ENCODE measurements at places on chromosomes 7 and 10.

DNA sequence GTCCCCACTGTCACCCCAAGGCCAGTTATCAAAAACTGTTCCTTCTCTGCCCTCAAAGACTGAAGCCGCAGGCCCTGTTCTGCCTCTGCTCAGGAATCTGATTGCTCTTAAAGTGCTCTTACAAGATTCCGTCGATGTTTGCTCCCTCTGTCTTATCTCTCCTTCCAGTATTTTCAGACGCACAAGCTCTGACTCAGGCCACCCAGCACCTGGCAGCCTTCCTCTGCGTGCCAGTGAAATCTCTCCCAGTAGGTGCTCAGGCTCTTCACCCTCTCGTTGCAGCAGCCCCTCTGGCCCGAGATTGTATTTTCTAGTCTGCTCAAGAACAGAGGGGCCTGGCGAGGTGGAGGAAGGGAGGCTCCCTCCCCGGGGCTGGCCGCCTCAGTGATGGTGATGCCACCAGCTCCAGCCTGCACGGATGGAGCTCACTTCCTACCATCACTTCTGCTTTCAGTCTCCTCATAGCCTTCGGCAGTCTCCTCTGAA is 276.2 kb downstream of the USP6NL start:
- DNase-seq = no peak

DNA sequence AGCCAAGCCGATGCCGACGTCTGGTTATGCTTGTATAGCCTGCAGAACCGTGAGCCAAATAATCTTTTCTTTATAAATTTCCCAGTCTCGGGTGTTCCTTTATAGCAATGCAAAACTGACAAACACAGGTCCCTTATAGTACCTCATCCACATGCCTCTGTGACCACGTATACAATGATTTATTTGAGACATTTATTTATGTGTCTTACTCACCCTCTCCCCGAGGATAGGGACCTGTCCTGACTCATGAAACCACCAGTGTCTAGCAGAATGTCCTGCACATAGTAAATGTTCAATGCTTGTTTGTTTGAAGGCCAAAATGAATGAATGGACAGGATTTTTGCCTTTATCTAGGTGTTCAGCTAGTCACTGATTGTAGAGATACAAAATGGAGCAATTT is 147.9 kb upstream of the FZD8 start:
- DNase-seq = no peak

GRCh38 chr7:33582533-33582932 is 322.8 kb upstream of the BMPER start:
- DNase-seq = no peak

- peak; percentile 49 for DNase-seq
These were observed 100.2 kb upstream of the PRSS58 start for GRCh38 chr7:142357953-142358520.

- DNase-seq = no peak
These were observed 191.8 kb downstream of the CACNB2 start for GRCh38 chr10:18332048-18332447.

- DNase-seq = no peak
These were observed 240.4 kb downstream of the ARL4A start for GRCh38 chr7:12927635-12928434.

DNA sequence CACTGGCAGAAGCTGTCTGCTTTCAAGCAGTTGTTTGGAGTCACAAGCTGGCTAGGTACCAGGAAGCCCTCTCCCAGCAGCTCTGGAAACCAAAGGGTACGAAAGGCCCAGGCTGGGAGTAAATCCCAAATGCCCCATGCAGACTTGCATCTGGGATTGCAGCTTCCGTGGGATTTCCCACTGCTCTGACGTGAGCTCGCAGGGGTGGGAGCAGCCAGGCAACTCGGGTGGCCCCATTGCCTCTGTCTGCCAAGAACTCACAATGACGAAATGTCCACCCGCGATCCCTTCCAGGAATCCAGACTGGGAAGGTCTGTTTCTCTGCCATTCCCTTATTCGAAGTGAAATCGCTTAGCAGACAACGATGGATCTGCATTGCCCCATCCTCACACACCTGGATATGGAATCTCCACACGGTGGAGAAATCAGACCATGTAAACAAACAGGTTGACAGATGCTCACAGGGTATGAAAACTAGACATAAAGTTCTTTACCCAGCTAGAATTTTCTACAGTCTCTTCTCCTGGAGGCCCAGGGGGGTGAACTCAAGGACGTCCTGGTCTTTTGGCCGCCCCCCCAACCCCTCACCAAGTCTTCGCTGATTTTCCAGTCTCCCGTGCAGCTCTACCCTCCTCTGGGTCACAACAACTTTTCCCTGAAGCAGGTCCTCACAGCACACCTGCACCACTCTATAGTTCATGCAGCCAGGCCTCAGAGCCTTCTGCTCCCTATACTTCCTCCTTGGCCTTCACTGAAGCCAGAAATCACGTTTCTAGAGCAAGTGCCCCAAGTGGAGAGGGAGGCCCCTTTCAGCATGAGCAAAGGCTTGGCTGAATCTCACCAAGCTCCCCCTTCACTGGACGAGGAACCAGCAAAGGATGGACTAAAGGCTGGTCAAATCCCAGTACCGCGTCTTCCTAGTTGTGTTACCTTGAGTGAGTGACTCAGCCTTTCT is 20.0 kb downstream of the SH3PXD2A start:
- no peak for DNase-seq

DNA sequence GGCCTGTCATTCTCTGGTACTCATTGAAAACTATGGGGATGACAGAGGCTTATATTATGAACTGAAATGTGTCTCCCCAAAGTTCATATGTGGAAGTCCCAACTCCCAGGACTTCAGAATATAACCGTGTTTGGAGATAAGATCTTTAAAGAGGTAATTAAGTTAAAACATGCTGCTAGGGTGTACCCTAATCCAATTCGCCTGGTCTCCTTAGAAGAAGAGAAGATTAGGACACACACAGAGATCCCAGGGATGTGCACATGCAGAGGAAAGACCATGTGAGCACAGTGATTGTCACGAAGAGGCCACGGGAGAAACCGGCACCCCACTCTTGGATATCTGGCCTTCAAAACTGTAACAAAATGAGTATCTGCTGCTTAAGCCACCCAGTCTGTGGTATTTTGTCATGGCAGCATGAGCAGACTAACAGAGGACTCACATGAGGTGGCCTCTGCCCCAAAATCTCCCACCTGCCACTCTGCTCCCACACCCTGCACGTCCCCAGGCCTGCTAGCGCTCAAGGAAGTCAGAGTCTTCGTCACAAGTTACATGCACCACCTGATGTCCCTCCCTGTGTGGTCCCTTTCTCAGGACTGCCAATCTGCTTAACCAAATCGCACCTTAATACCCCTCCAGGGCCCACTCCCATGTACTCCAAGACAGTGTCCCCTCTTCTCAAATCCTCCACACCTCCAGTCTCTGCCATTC is 26.8 kb downstream of the PLAC9 start:
- no peak for DNase-seq

- no peak for DNase-seq
These were observed 37.0 kb upstream of the RHOBTB1 start for GRCh38 chr10:60980997-60981396.

- DNase-seq = no peak
These were observed 288.8 kb downstream of the USP6NL start for GRCh38 chr10:11322698-11323097.

- DNase-seq = no peak
These were observed 596 bp upstream of the GDF2 start for GRCh38 chr10:47321521-47322195.

DNA sequence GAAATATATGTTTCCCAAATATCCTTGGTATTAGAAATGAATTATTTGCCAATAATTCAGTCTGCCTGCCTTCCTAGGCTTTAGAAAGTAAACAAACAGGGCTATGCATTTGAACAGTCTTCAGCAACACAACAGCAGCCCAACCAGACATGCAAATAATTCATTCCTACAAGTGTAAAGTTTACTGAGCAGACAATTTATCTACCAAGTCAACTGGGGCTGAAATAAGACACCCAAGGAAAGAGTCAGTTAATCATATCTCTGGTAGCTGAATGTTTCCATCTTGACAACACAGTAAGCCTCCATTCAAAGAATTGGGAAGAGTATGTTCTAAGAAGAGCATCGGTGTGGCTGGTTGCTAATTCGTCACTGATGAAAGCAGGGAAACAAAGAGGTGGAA is 38.4 kb downstream of the AIFM2 start:
- no peak for DNase-seq

DNA sequence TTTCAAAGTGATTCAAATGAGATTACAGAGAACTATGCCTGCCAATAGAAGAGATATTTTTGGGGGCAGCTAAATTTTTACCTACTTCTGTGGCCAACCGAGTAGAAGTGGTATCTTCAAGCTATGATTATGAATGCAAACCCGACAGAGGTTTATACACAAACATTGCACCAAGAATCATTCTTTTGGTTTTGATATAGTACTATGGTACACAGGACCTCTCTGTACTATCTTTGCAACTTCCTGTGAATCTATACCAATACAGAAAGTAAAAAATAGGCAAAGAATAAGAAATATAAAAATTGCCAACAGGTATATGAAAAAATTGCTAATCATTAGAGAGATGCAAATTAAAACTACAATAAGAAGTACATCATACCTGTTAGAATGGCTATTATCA is 103.2 kb upstream of the VIPR2 start:
- DNase-seq = no peak

GRCh38 chr7:139734395-139734794 is 43.4 kb downstream of the HIPK2 start:
- no peak for DNase-seq

DNA sequence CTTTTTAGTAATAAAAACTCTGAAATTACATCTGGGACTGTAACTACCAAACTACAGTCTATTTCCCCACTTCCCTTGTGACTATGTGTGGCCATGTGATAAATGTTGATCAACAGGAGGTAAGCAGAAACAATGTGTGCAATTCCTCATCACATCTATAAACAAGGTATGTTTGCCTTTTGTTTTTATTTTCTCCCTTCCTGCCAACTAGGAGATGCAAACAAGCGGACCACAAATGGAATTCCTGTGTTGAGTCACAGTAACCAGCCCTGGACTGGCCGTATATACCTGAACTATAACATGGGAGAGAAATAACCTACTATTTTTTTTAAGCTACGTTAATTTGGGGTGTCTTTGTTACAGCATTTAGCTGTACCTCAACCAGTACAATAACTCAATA is 52.5 kb downstream of the SCRN1 start:
- no peak for DNase-seq

DNA sequence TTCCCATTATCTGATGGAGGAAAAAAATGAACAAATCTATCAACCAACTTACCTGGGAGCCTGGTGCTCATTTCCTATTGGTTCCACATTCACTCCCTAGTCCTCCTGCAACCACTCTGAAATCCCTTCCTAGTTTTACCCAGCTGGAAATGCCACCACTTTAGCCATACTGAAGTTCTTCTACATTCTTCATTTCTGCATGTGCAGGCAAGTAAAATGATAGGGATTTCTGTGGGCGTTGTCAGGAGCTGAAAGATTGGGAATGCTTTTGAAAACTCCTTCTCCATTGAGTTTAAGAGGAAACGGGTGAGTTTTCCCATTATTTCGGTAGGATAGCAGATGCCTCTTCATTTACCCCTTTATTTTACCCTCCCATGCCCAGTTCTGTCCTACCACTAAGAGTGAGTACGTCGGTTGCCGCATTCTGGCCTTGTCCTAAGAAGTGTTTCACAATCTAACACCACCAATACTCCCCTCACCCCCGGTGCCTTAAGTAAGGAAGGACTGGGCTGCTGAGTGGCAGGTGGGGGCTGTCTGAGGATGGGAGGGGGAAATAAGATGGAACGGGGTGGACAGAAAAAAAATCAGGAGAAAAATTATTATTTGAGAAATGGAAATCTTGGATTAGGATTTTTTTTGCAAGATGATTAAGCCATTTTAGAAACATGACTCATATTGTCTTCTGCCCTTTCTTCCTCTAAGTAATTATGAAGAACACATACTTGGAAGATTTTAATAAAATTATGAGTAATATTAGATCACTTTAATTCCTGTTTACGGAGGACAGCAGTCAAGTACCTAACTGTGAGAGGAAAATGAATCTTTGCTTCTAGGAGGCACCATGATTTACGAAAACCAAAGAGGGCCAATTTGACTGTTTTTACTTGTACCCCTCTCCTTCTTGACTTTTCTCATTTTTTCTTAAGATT is 13.2 kb upstream of the TAS2R60 start:
- no peak for DNase-seq

- DNase-seq = peak; percentile 23
These were observed 490 bp downstream of the CADPS2 start for GRCh38 chr7:122885583-122886356.

- no peak for DNase-seq
These were observed 40.9 kb downstream of the ARL5B start for GRCh38 chr10:18699849-18700840.

DNA sequence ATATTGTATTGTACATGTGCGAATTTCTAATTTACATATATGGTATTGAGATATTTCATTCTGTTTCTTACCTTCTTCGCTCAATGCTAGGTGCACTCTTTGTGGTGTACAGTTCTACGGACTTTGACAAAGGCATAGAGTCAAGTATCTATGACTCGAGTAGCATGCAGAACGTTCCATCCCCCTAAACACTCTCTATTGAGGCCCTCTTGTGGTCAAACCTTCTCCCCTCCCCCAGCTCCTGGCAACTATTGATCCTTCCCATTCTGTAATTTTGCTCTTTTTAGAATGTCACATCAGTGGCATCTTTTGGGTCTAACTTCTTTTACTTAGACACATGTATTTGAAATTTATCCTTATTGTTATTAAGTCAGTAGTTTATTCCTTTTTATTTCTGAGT is 30.7 kb upstream of the GDF10 start:
- no peak for DNase-seq

DNA sequence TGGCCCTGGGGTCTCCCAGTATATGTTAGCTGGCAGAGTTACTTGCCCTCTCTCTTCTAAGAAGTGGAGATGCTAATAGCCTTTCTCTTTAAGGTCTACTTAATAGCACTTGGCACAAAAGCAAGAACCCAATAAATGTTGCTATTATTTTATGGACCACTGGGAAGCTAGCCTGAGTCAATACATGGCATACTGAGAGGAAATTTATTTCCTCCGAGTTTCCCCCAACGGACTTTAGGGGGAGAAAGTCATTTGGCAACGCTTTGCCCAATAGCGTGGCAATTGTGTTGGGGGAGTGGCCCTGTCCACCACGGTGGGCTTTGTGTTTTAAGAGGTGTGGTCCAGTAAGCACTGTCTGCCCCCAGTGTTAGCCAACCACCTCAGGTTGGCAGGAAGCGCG is 87.4 kb upstream of the SMNDC1 start:
- no peak for DNase-seq

GRCh38 chr7:25913598-25914224 is 238.3 kb upstream of the NFE2L3 start:
- no peak for DNase-seq

All from head of caudate nucleus (tissue), 42 donors.